ENCODE measurements at places on chromosomes 12 and 14. TPM values are rescaled to one million over a fixed set of nuclear protein-coding genes. Genes with fewer than 3 reads are reported as not detected.

PMEL gene
- total RNA-seq: 36.9 TPM

CLEC4C gene
- not detected for total RNA-seq

LRRC9 gene
- 1.0 TPM for total RNA-seq

SLC25A47 gene
- total RNA-seq: not detected

ACVRL1 gene
- total RNA-seq: 0.49 TPM

RDH12 gene
- not detected for total RNA-seq

FAR2 gene
- total RNA-seq: 13.6 TPM

DNA sequence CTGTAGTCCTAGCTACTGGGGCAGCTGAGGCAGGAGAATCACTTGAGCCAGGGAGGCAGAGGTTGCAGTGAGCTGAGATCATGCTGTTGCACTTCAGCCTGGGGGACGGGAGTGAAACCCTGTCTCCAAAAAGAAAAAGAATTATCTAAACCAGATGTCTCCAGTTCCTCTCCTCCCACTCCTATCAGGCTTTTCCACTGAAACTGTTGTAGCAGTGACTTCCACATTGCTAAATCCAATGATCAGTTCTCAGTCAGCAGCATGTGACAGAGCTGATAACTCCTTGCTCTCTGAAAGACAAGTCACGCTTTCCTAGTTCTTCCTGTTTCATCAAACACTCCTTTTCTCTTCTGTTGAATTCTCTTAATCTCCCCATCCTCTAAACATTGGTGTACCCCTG lies 8.6 kb downstream of the SLC38A6 start:
- DNase-seq: no peak

DNA sequence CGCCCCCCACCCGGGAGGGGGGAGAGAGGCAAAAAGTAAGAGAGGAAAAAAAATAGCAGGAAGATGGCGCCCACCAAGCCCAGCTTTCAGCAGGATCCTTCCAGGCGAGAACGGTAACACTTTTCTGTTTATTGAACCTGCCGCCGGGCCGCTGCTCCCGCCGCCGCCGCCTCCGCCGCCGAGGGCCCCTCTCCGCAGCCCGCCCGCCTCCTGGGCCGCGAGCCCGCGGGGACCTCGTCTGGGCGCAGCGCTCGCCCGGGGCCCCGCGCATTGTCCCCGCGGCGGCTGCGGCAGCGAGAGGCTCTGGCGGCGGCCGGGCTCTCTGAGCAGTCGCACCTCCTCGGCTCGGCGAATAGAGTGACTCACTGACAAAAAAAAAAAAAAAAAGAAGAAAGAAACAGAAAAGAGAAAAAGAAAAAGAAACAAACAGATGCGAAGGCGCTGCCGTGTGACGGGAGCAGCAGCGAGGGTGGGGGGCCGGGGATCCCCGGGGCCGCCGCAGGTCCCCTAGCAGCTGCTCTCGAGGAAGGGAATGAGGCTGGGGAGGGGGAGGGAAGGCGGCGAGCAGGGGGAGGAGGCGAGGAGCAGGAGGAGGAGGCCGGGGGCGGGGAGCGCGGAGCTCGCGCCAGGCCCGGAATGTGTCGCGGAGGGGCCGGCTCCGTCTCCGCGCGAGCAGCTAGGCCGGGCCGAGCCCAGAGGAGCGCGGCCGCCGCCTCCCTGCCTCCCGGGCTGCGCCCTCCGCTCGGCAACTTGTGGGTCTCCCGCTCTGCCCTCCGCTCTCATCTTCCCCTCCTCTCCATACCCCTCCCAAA lies 781 bp downstream of the NPAS3 start:
- peak; percentile 67 for DNase-seq

DNA sequence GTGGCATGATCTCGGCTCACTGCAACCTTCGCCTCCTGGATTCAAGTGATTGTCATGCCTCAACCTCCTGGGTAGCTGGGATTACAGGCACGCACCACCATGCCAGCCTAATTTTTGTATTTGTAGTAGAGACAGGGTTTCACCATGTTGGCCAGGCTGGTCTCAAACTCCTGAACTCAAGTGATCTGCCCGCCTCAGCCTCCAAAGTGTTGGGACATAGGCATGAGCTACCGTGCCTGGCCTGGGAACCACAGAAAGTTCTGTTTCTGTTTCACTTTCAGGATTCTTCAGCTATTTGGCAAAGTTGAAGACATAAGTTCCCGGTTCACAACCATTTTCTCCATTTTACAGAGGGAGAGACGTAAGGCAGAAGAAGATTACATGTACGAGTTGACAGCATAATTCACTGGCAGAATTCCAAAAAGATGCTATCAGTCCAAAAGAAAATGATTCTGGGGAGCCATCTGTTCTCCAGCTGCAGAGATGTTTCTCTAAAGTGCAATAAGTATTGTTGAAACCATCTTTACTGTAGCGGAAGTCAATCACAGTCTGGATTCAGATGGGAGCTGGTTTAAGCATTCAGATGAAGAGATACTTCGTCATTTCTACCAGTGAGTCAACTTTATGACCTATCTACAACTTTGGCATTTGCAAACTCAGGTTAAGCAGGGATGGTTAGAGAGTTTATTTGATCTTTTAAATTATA lies 8.1 kb upstream of the RNF34 start:
- DNase-seq: no peak

DNA sequence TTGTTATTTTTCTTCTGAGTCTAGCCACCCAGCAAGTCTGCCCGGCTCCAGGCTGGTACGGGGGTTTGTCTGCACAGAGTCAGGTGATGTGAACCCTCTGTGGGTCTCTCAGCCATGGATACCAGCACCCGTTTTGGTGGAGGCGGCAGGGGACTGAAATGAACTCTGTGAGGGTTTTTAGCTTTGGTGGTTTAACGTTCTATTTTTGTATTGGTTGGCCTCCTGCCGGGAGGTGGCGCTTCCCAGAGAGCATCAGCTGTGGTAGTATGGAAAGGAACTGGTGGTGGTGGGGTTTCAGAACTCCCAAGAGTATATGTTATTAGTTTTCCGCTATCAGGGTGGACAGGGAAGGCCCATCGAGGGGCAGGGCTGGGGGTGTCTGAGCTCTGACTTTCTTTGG lies 5.3 kb upstream of the SERPINA4 start:
- no peak for DNase-seq

GRCh38 chr12:117167769-117168168 lies 22.5 kb downstream of the FBXO21 start:
- no peak for DNase-seq

DNA sequence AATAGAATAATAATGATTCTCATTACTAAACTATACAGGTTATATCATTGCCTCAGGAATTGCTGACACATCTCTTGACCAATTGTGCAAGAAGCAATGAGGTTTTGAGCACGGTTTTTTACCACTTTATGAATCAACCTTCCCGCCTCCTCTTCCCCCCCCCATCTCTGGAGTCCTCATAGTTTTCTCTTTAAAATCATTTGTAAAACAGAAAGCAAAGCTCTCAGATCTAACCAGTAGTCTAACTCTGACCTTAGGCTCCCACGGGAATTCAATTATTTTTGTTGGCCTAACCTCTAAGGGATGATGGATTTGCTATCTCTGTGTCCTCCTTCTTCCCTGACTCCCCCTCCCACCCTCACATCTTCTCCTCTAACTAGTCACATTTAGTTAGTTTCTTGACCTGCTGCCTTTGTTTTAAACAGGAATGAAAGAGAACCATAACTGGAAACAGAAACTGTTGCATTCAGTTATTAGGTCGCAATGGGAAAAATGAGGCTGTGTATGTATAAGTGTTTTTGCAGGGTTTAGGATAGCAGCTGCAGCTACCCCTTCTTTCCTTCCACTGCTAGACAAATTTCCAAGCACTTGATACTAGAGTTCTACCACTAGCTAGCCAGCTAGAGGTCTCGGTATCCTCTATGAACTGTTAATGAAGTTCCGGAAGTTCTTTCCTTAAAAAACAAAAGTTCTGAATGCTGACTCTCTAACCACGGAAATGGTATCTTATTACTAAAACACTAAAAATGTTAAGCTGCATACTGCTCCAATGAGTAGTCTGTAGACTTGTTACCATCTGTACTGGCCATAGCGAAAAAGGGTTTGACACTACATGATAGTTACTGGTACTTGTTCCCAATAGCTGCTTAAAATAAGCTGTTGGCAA lies 65.4 kb downstream of the TAOK3 start:
- no peak for DNase-seq

DNA sequence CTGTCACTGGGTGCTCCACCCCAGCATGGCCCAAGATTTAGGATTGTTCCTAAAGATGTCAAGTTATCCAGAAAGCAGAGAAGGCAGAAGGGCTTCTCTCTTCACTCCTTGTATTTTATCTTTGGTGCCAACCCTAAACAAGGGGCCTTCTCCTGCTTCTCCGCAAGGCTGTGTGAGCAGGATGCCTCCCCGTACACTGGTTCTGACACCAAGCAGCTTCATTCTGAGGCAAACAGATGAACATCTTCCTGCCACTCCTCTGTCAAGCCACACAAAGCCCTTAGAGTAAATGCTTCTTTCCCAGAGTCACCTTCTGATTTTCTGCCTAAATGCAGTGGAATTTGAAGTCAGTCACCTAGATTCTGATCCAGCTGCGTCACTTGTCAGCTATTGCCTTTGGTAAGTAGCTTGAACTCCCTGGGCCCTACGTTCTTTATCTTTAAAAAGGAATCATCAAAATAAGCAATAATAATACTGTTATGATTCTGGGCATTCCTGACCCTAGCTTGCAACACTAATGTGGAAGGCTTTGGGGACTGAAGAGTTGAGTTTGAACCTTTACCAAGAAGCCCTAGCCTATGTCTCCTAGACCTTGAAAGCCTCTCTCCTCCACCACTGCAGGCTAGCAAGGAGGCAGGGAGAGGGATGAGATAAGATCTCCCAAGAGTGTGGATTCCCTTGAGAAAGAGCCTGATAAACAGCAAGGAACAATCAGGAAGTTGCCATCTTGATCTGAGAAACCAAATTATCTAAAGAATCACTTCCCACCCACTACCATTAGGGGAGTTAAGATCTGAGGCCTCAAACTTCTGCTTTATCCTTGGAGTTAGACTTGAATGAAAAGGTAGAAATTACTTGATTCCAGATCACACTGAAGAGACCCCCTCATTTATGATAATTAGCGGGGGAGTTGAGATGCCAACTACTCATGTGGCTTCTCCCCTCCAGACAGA lies 5.7 kb downstream of the KRT73 start:
- DNase-seq: no peak

GRCh38 chr12:65392491-65392890 lies 114.0 kb downstream of the MSRB3 start:
- DNase-seq: no peak

DNA sequence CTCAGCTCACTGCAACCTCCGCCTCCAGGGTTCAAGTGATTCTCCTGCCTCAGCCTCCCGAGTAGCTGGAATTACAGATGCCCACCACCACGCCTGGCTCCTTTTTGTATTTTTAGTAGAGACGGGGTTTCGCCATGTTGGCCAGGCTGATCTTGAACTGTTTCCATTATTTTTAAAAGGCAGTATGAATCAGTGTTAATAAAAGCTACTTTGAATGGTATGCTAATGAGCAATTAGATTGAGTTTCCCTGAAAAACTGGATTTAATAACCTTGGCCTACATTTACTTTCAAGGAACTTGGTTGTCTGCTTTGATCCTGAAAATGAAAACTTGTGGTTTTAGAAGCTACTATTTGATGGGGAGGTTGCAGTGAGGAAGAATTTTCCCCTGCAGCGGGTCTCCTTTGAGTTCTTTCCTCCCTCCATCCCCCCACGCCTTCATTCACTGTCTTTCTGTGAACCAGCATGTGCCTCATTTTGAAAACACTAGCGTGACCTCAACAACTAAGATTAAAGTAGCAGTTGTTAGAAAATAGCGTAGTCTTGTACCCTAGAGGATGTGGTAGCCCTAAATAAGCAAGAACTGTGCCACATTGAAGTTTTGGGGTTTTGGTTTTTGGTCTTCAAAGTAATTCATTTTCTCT lies 17.8 kb upstream of the RPS6KA5 start:
- no peak for DNase-seq

- no peak for DNase-seq
Measured at GRCh38 chr12:113208041-113208934, 13.0 kb upstream of the TPCN1 start.

- no peak for DNase-seq
Measured at GRCh38 chr14:71011479-71011878, 104.2 kb downstream of the PCNX1 start.

DNA sequence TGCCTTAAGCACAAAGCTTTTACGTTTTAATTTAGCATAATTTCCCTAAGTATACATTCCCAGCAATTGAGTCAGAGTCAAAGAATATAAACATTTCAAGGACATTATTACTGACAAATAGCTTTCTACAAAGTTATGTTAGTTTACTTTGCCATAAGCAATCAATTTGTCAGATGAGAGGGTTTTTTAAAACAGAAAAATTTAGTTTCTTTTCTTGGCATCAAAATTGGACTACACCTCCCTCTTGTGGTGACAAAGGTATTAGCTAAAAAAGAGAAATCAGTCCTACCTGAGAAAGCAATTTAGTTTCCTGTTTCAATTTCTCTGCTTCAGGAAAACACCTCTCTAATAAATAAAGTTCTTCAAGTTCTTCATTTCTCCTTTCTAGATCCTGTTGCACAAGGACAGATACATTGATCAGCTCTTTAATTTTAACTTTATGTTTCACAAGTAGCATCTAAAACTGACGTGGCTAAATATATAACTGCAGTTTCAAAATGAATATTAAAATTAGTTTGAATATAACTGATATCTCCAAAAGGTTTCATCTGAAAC lies 39.9 kb downstream of the DNAI7 start:
- no peak for DNase-seq

DNA sequence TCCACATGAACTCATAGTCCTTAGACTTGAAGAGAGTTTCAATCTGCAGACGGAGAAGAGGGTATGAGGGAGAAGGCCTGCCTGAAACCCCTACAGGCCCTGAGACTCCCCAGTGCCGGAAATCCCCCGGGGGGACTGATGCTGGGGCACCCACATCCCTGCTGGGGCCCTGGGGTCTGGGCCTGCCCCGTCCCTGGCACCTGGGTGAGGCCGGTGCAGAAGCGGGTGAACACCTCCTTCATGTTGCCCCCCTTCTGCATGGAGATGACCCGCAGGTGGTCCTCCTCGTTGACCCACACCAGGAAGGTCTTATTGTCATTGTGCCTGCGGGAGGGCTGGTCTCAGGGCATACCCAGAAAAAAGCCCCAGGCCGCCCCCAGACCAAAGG lies 2.4 kb downstream of the CKB start:
- no peak for DNase-seq

GRCh38 chr14:93984070-93984469 lies 7.7 kb upstream of the ASB2 start:
- DNase-seq: no peak

DNA sequence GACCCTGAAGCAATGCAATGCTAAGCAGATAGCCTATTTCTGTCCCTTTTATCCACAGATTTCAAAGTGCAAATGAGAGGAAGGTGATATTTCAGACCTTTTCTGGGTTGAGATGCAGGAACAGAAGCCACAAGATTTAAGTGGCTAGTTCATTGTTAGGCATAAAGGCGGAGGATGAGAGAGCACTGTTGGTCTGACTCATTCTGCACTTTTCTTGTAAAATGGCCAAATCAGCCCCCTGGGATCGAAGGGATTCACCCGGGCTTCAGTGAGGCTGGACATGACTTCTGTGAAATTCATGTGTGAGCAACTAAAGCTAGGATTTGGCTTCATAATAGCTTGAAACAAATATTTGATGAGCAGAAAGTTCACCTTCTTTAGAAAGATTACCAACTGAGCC lies 101.9 kb upstream of the OVCH1 start:
- DNase-seq: no peak
